Vagina (tissue), 2 donors: ENCODE measurements at places on chromosomes 4 and X.

DNA sequence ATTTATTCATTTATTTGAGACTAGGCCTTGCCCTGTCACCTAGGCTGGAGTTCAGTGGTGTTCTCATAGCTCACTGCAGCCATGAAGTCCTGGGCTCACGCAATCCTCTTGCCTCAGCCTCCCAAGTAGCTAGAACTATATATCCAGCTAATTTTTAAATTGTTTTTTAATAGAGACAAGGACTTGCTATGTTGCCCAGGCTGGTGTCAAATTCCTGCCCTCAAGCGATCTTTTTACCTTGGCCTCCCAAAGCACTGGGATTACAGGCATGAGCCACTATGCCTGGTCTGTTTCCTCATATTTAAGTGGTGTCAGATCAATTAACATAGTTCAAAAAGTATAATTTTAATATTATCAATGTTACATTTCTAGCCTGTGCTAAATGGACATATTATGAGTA, 68.5 kb downstream of the AFF1 start:
- no peaks in the 10 kb centered on the region for H3K36me3 ChIP-seq
- peaks cover 41% of the 10 kb centered on the region for H3K4me1 ChIP-seq
- H3K27me3 ChIP-seq = no peaks in the 10 kb centered on the region
- no peak overlapping the region for H3K27ac ChIP-seq
- DNase-seq = no peak

- H3K4me1 ChIP-seq = no peaks in the 10 kb centered on the region
- no peak overlapping the region for H3K4me3 ChIP-seq
- no peaks in the 10 kb centered on the region for H3K27me3 ChIP-seq
- H3K27ac ChIP-seq = no peak overlapping the region
- DNase-seq = no peak
These were observed 35.9 kb upstream of the GPR78 start for GRCh38 chr4:8544282-8544681.

DNA sequence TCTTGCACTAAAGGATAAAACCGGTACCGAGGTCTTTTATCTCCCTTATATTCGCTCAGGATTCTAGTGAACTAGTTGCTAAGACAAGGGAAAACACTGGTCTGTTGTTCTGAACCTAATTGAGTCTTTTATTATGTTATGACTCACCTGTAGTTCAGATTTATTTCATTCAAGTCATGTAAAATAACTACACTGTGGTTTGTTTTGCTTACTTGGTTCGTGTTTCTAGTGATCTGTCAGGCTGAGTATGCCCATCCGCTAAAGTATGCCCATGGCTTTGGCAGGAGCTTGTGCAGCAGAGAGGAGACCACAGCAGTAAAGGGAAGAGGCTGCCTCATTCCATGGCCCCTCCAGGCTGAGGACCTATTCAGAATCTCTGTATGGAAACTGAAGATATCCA, 126.1 kb downstream of the AFF1 start:
- no peak for DNase-seq
- peaks cover 50% of the 10 kb centered on the region for H3K4me1 ChIP-seq
- H3K4me3 ChIP-seq = no peak overlapping the region
- H3K27me3 ChIP-seq = no peaks in the 10 kb centered on the region

- no peaks in the 10 kb centered on the region for H3K27me3 ChIP-seq
- DNase-seq = no peak
- H3K27ac ChIP-seq = no peak overlapping the region
- no peak overlapping the region for H3K4me3 ChIP-seq
- H3K4me1 ChIP-seq = no peaks in the 10 kb centered on the region
These were observed 37.5 kb upstream of the IL21 start for GRCh38 chr4:122658377-122658776.

DNA sequence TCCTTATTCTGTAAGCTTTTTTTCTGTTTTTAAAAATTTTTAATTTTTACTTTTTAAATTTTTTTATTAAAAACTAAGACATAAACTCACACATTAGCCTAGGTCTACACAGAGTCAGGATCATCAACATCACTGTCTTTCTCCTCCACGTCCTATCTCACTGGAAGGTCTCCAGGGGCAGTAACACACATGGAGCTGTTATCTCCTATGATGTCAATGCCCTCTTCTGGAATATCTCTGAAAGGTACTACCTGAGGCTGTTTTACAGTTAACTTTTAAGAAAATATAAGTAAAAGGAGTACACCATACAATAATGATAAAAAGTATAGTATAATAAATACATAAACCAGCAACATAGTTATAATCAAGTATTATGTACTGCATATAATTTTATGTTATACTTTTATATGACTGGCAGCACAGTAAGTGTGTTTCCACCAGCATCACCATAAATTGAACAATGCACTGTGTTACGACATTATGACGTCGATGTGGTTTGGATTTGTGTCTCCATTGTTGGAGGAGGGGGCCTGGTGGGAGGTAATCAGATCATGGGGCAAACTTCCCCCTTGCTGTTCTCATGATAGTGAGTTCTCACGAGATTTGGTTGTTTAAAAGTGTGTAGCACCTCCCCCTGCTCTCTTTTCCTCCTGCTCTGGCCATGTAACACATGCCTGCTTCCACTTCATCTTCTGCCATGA, 21.3 kb downstream of the IL15 start:
- no peaks in the 10 kb centered on the region for H3K27me3 ChIP-seq
- H3K27ac ChIP-seq = no peak overlapping the region
- no peaks in the 10 kb centered on the region for H3K36me3 ChIP-seq
- no peak overlapping the region for H3K4me3 ChIP-seq
- DNase-seq = no peak

DNA sequence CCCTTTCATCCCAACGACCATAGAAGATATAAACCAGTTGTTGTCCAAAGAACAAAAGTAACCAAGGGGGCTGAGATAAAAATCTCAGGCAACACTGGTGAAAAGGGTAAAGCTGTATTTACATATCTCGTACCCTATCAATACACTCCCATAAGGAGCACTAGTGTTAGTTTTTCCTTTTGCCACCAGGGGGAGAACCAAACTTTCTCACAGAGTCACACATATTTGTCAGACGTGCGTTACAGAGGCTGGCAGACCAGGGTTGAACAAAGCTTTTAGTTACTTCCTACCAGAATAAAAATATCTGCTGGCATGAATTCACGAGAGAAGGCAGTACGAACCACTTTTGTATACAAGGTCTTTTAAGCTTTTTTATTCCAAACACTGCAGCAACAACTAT, 88.3 kb downstream of the AMELX start:
- H3K4me1 ChIP-seq = no peaks in the 10 kb centered on the region
- no peaks in the 10 kb centered on the region for H3K27me3 ChIP-seq
- no peaks in the 10 kb centered on the region for H3K36me3 ChIP-seq

- no peaks in the 10 kb centered on the region for H3K4me1 ChIP-seq
- H3K27ac ChIP-seq = no peak overlapping the region
- H3K27me3 ChIP-seq = no peaks in the 10 kb centered on the region
- no peak overlapping the region for H3K4me3 ChIP-seq
These were observed 172.0 kb downstream of the UGT8 start for GRCh38 chr4:114770624-114771023.

DNA sequence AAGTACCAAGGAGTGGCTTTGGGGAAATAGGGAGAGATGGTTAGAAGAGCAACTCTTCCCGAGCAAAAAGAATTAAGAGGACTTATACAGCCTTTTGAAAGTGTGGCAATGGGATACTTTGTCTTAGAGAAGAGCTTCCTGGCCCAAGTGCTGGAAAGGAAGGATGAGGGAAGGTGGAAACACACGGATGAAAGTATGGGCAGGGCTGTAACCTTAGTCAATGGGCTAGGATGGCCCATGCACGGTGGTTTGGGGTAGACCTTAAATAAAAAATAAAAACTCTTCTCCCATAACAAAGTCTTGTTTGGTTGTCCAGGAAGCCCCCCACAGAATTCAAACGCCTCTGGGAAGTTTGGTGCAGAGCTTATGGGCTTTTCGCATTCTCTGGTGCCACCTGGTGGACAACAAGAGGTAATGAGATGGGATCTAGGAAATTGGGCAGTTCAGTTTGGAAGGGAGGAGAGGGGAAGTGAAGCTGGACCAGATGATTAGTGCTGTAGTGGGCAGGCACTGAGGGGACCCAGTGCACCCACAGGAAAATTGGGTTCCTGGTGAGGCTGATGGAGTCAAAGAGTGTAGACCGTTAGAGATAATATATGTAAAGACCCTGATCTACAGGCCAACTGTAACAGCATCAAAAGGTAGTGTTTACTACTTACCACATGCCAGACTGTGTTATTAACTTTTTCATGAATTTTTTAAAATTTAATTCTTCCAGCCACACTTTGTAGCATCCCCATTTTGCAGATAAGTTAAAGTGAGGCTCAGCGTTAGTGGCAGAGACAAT, 13.8 kb upstream of the ENOX2 start:
- H3K4me1 ChIP-seq = no peaks in the 10 kb centered on the region
- H3K4me3 ChIP-seq = no peak overlapping the region
- H3K36me3 ChIP-seq = no peaks in the 10 kb centered on the region

GRCh38 chr4:4455210-4455865, 68.4 kb downstream of the NSG1 start:
- no peak overlapping the region for H3K4me3 ChIP-seq
- DNase-seq = no peak
- H3K27me3 ChIP-seq = no peaks in the 10 kb centered on the region
- H3K27ac ChIP-seq = no peak overlapping the region
- H3K4me1 ChIP-seq = no peaks in the 10 kb centered on the region

DNA sequence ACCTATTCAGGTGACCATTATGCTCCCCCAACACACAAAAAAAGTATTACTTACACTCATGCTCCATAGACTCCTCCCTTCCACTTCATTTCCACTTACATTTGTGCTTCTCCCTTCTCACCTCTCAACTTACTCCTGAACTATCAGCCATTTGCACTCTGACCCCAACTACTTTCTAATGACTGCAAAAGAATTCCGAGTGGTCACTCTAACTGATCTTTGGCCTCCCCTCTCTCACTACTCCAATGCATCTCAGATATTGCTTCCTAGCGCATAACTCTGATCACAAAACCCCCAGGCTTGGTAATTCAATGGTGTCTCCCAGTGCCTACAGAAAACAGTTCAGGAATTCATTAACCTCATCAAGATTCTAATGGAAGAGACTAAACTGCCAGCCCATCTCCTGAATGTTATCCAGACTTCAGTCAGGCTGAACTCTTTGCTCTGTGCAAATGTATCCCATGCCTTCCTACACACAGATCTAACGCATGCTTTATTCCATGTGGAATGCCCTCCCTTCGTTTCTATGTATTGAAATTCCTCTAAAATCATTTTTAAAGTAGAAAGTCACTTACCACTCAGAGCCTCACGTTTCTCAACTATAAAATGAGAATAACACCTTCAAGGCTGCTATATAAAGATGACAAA, 61.1 kb downstream of the FRYL start:
- H3K4me3 ChIP-seq = no peak overlapping the region
- H3K27me3 ChIP-seq = no peaks in the 10 kb centered on the region
- no peaks in the 10 kb centered on the region for H3K36me3 ChIP-seq
- DNase-seq = no peak

- H3K4me3 ChIP-seq = peak overlapping the region; percentile 85
- H3K27me3 ChIP-seq = no peaks in the 10 kb centered on the region
- H3K4me1 ChIP-seq = peaks cover 7% of the 10 kb centered on the region
- DNase-seq = no peak
These were observed 533 bp downstream of the IL15 start for GRCh38 chr4:141636771-141637460.

GRCh38 chrX:9055354-9055753, 21.4 kb upstream of the FAM9B start:
- H3K4me3 ChIP-seq = no peak overlapping the region
- no peaks in the 10 kb centered on the region for H3K27me3 ChIP-seq
- no peaks in the 10 kb centered on the region for H3K36me3 ChIP-seq
- H3K27ac ChIP-seq = no peak overlapping the region

DNA sequence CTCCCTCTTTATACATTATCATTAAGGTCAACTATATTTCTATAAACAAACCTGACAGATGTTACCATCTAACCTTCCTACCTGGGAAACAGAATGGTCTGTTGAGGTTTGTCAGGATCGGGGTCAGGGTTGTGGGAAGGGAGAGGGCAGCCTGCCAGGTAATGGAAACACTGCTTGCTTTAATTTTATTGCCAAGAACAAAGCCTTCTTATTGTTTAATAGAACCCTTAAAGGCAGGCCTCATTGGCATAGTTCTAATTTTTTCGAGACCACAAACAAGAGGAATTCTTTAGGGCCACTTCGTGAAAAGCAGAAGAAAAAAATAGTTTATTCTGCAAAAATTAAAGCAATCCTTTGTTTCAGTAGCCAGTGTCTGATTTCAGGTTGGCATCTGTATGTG, 113.2 kb downstream of the MID1 start:
- no peaks in the 10 kb centered on the region for H3K27me3 ChIP-seq
- no peak overlapping the region for H3K27ac ChIP-seq
- DNase-seq = no peak
- no peaks in the 10 kb centered on the region for H3K4me1 ChIP-seq

GRCh38 chr4:39470402-39470801, 11.5 kb downstream of the LIAS start:
- no peaks in the 10 kb centered on the region for H3K36me3 ChIP-seq
- H3K27me3 ChIP-seq = no peaks in the 10 kb centered on the region
- peak overlapping the region; percentile 70 for H3K27ac ChIP-seq
